SHP77 treated with DMSO at 0.1 percent for 48 hours (cell line): ENCODE measurements at places on chromosomes 2 and 18.

- DNase-seq, result no peak
Measured at GRCh38 chr2:144747571-144747970, 227.7 kb upstream of the ZEB2 start.

- no peak for DNase-seq
Measured at GRCh38 chr2:161004379-161004778, 155.8 kb upstream of the TANK start.

DNA sequence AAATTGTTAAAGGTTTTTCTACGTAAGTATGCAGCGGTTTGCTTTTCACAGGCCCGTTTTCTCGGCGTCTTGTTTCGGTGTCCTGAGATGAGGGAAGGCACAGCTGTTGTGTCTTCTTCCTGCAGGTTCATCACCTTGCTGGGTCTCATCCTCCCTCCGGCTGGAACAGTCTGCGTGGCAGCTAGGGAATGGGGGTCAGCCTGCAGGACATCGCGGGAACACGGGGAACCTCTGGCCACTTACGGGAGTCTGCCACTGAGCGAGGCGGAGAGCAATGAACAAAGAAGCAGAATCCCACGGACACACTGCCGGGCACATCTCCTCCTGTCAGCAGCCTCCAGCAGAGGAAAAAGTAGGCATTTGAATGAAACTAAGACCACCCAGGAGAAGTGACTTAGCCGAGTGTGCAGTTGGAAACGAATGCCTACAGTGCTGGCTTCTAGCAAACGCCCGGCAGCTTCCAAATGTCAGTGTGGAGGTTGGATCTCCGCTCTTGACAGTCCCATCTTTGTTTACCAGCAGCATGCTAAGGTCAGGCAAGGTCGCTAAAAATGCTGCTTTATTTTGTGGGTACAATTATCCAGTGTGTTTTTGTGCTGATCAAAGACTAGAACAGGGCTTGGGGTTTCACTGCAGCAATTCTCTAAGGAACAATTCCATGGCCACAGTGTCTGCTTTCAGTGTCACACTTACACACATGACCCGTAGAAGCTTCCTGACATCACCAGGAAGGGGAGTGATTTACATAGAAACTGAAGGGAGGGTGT, 109.8 kb upstream of the SEC11C start:
- no peak for DNase-seq

DNA sequence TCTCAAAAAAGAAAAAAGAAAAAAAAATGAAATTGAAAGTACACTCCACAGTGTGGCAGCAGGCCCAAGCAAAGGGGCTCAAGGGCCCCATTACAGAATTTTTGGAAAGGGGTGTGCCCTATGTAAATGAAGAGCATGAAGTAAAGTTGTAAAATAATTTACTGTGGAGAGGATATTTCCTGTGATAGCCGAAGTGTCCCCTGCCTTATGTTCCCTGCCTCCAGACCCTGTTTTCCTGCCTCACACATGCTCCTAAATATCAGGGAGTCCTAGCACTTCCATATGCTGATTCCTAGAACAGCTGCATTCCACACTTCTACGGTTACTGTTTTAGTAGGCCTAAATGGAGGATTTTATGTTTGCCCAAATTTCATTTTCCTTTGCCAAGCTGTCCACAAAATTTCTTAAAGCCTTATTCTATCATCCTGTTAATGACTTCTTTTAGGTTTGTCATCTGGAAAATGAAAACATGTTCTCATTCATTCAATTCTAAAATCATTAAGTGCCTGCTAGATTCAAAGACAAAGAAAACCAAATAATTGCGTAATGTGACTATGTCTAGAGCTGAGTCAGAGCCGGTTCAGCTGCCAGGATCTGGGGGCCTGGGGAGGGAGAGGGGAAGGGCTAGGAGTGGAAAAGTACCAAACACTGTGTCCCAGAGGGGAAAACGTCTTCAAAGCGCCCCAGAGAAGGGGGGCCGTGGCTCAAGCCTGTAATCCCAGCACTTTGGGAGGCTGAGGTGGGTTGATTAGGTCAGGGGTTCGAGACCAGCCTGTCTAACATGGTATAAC, 25.9 kb upstream of the IMPA2 start:
- DNase-seq, result peak; percentile 76

GRCh38 chr18:76589316-76589715, 94.3 kb upstream of the ZNF516 start:
- DNase-seq, result no peak

DNA sequence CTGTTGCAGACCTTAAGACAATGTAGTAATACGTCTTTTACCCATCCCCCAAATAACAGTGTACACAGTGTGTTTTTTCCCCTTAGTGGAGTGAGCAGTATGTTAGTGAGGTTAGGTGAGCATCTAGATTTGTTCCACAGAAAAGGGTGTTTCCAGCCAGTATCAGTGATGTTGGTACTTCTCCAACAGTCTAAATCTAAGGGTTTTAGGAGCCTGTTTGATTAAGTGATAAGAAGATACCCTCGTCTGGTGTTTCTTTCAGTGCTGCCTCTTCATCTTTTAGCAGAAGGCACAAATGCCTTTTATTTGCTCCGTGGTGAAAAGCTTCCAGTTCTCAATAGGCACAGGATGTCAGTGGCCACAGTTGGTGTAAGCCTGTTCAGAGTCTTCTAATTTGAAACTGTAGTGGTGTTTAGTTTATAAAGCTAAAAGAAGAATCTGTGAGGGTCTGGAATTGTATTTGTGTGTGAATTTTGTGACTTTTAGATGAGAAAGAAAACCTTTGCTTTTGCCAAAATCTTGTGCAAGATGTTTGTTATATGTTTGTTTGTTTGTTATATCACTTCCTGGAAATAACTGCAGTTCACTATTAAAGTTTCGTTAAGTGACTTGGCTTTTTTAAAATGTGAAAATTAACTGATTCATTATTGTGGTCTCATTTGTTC, 71.2 kb downstream of the MAP4K4 start:
- DNase-seq, result no peak

GRCh38 chr2:71789556-71790204, 336.3 kb downstream of the DYSF start:
- no peak for DNase-seq

- DNase-seq, result no peak
Measured at GRCh38 chr18:46291149-46291548, 187.0 kb downstream of the HAUS1 start.

DNA sequence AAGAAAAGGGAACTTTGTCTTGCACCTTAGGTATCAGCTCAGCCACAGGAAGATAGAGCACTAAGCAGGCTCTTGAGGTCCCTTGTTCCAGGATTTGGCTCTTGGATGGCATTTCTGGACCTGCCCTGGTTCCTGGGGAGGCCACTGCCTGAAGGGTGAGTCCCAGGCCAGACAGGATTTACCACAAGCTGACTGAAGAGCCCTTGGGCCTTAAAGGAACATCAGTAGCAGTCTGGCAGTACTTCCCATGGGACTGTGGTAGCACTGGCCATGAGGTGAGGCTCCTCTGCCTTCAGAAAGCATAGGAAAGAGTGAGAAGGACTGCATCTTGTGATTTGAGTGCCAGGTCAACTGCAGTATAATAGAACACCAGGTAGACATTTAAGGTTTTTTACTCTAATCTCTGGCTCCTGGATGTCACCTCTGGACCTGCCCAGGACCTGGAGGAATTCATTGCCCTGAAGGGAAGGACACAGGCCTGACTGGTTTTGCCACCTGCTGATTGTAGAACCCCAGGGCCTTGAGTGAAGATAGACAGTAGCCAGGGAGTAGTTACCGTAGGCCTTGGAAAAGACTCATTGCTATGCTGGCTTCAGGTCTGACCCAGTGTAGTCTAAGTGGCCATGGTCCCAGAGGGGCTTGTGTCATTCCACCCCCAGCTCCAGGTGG, 154.4 kb upstream of the CREB1 start:
- no peak for DNase-seq

GRCh38 chr2:61550375-61551209, 12.4 kb upstream of the XPO1 start:
- no peak for DNase-seq

GRCh38 chr2:168062054-168062453, 185.3 kb downstream of the STK39 start:
- no peak for DNase-seq

DNA sequence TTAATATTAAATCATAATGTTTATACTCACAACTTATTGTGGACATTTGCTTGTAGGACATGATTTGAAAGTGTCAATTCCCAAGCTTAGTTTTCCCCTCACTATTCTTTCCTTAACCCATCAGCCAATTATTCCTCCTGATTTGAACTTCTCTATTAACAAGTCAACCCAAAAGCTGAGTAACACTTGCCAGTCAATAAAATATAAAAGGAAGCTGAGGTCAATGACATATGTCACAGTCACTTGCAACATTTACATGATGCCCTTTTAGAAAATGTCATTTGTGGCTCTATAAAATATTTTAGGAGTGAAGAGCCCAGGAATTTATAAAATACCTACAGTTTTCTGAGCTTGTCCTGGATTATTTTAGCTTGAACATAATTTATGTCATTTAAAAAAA, 7.2 kb downstream of the CCDC68 start:
- DNase-seq, result no peak

GRCh38 chr2:205511641-205512040, 170.7 kb upstream of the NRP2 start:
- DNase-seq, result no peak

DNA sequence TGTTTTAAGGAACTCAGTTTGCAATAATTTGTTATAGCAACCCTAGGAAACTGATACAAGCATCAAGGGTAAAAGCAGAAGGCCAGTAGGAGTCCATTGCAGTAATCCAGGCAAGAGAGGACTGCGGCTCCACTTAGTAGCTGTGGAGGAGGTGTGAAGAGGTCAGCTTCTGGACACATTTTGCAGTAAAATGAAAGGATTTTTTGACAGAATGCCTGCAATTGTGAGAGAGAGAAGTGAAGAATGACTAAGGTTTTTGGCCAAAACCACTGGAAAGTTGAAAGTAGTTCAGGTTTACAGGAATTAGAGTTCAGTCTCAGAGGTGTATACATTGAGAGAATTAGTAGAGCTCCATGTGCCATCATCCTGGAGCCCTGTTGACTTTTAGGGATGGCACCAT, 129.5 kb downstream of the RHBDD1 start:
- DNase-seq, result no peak

- no peak for DNase-seq
Measured at GRCh38 chr2:24076849-24077534, 866 bp upstream of the SF3B6 start.

- no peak for DNase-seq
Measured at GRCh38 chr2:197972061-197972460, 167.7 kb downstream of the PLCL1 start.

GRCh38 chr18:54031243-54031642, 193.2 kb downstream of the MBD2 start:
- DNase-seq, result no peak

- no peak for DNase-seq
Measured at GRCh38 chr2:44171018-44171417, 2.3 kb downstream of the PPM1B start.

DNA sequence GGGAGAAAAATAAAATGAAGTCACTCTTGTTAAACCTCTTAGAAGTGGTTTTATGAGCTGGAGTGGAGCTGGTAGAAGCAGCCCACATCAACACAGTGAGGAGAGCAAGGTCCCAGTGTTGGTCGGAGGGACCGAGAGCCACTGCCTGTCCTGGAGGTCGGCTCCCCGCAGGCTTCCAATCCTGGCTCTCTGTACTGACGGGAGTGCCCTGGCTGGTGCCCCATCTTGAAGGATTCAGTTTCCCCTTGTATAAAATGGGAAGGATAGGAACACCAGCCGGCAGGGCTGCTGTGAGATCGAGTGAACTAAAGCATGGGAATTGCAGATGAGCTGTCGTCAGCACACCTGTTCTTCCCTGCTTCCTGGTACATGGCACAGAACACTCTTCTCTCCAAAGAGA, 104.3 kb upstream of the ID2 start:
- DNase-seq, result no peak

DNA sequence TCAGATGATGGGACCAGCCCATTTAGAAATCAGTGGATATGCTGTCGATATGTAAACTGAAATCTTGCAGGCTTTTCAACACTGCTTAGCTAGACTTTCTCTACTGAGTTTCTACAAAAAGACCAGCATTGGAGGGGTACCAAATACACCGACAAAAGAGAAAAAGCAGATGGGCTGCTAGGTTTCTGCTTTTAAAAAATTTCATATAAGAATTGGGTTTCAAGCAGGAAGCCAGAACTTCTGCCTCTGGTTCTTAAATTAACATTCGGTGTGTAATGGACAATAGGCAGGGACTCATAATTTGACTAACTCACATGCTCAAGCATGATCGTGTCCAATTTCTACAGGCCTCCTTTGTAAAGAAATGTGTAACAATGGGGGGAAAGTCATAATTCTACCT, 3.1 kb downstream of the ARL4C start:
- no peak for DNase-seq

- DNase-seq, result no peak
Measured at GRCh38 chr18:59455728-59456276, 96.7 kb upstream of the LMAN1 start.

- DNase-seq, result no peak
Measured at GRCh38 chr2:136238286-136239078, 120.5 kb upstream of the CXCR4 start.

DNA sequence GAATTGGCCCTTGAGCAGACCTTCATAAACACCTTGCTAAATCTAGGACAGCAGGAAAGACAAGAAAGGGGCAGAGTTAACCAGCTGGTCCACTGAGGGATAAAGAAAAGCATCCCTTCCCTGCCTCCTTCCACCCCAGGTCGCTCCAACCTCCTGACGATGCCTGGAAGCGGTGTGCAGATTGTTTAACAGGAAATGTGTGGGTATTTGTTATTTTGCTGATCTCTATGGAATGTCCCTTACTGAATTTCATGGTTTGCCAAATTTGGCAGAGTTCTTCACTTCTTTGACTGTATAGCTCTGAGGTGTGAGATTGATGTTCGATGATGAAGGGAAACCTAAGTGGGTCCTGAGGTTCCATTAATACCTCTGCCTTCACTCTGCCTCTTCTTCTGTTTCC, 72.9 kb downstream of the MAP3K20 start:
- no peak for DNase-seq

GRCh38 chr2:177604271-177605065, 211.9 kb downstream of the AGPS start:
- peak; percentile 4 for DNase-seq

- DNase-seq, result no peak
Measured at GRCh38 chr2:171401947-171402346, 31.8 kb downstream of the METTL8 start.

DNA sequence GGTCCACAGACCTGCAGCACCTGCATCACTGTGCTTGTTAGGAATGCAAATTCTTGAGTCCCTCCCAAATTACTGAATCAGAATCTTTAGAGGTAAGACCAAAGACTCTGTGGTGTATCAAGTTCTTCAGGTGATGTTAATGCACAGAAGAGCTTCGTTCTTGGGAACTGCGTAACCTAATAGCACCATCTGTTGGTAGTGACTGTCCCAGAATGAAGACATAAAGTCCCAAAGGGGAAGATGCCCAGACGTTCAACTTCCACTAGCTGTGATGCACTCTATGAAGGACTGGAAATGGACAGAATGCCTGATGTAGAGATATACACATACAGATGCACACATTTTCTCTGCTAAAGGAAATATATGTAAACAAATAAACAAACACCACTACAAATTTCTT, 576.0 kb downstream of the LRP1B start:
- no peak for DNase-seq
